Nephron progenitor cell (in vitro differentiated cells): ENCODE measurements at places on chromosomes 7 and 10.

GRCh38 chr10:125084614-125085257 is 75.6 kb downstream of the CTBP2 start:
- no peak for DNase-seq

GRCh38 chr10:87658321-87658795 is 1.3 kb upstream of the PAPSS2 start:
- no peak for DNase-seq

- no peak for DNase-seq
These were observed 21.0 kb upstream of the RALA start for GRCh38 chr7:39602351-39602750.

DNA sequence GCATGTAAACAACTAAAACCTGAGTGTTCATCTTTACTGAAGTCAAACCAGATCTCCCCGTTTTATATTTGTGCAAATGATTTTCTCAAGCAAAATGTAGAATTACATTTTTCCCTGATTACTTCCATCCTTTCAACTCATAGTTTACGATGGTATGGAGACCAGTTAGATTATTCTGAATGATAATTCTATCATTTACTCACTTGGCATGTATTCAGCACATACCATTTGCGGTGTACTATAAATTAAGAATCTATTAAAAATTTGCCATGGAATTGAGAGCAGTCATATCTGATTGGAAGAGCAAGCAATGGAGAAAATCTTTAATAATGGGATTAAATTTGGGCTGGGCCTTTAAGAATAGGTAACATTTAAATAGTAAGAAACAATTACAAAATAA is 22.4 kb downstream of the DNAJC1 start:
- DNase-seq, result no peak

GRCh38 chr10:73287441-73287840 is 35.0 kb upstream of the MRPS16 start:
- no peak for DNase-seq
